ENCODE measurements at places on chromosomes 3 and 15. TPM values are rescaled to one million over a fixed set of nuclear protein-coding genes. Genes with fewer than 3 reads are reported as not detected.
A peak's percentile ranks its signal among the peaks of the same experiment; 100 is the strongest.

RARB gene
- total RNA-seq, result 27.2 TPM

- no peaks in the 10 kb centered on the region for H3K27me3 ChIP-seq
- H3K27ac ChIP-seq, result no peak overlapping the region
- no peaks in the 10 kb centered on the region for H3K4me1 ChIP-seq
Measured at GRCh38 chr3:96106701-96107100, 707.7 kb upstream of the EPHA6 start.

DNA sequence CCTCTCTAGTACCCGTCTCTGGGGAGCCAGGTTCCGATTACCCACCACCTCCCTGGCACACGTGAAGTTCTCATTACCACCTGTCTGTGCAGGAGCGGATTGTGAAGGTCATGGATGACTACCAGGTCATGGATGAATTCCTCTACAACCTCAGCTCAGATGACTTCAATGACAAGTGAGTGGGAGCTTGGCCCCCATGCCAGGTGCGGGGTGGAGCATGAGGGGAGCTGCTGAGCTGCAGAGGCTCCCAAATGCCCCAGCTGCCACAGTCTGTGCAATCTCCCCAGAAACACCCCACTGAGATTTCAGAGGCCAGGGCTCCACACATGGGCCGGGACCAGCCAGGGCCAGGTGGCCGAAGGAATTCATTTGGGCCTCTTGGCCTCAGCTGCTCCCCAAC is 34.3 kb downstream of the DNAH1 start:
- H3K4me1 ChIP-seq, result no peaks in the 10 kb centered on the region
- no peak overlapping the region for H3K27ac ChIP-seq
- H3K36me3 ChIP-seq, result no peaks in the 10 kb centered on the region
- H3K27me3 ChIP-seq, result no peaks in the 10 kb centered on the region
- H3K4me3 ChIP-seq, result no peak overlapping the region

- H3K27ac ChIP-seq, result no peak overlapping the region
- no peak for DNase-seq
- peaks cover under 1% of the 10 kb centered on the region for H3K36me3 ChIP-seq
Measured at GRCh38 chr3:69934398-69934797, 65.1 kb upstream of the SAMMSON start.

DNA sequence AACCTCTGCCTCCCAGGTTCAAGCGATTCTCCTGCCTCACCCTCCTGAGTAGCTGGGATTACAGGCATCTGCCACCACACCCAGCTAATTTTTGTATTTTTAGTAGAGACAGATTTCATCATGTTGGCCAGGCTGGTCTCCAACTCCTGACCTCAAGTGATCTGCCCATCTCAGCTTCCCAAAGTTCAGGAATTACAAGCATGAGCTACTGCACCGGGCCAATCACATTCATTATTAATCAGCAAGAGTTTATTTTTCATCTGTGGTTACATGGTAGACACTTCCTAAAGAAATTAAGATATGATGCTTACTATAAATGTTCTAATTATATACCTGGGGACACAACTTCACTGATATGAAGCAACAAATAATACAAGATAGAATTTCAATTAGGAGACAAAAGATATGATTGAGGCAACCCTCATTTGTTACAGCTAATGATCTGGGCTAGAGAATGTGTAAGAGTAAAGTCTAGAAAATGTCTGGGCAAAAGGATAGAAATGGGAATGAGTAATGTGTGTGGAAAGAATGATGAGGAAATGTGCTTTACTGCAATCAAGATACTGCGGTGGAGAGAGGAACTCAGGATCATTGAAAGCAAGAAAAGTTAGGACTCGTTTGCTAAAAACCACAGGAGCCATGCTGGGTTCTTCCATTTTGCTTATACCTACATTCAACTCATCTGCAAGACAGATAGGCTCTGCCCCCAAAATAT is 366.8 kb downstream of the ZIC1 start:
- no peak overlapping the region for H3K27ac ChIP-seq
- H3K36me3 ChIP-seq, result no peaks in the 10 kb centered on the region
- H3K27me3 ChIP-seq, result no peaks in the 10 kb centered on the region
- no peaks in the 10 kb centered on the region for H3K4me1 ChIP-seq
- DNase-seq, result peak; percentile 14

GRCh38 chr3:184373422-184373821 is 4.6 kb downstream of the THPO start:
- peaks cover 5% of the 10 kb centered on the region for H3K4me1 ChIP-seq
- peaks cover 1% of the 10 kb centered on the region for H3K36me3 ChIP-seq
- no peak overlapping the region for H3K27ac ChIP-seq
- no peak for DNase-seq

- H3K4me3 ChIP-seq, result peak overlapping the region; percentile 47
- no peaks in the 10 kb centered on the region for H3K36me3 ChIP-seq
- H3K27ac ChIP-seq, result peak overlapping the region; percentile 88
- no peaks in the 10 kb centered on the region for H3K27me3 ChIP-seq
Measured at GRCh38 chr3:99817047-99817436, 620 bp upstream of the CMSS1 start.
